ENCODE measurements at places on chromosomes 13 and 19.

DNA sequence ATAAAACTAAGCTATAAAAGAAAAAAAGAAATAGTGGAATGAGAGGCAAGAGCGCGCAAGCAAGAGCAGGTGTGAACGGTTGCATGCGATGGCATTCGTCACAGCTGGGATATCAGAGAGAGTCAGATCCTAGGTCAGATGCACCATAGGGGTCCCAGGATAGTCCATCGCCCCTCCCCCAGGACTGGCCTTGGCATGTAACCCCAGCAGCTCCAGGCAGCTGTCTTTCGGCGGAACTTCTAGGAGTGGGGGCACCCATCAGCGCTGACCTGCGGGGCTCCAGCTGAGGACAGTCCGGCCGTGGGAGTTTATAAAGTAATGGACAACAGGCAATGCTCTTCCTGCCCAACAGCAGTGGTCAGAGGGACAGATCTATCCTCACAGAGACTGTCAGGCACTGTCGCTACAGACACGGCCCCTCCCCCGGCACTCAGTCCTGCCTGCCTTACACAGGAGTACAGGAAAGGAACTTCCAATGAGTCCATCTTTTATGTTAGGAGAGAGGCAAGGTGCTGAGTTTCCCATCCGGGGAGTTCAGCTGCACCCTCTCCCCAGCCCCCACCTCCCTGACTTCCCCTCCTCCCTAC, 1.4 kb downstream of the SIAH3 start:
- DNase-seq, result no peak

- peak; percentile 85 for DNase-seq
Observed at GRCh38 chr13:79966493-79966895, 374.4 kb downstream of the SPRY2 start.

DNA sequence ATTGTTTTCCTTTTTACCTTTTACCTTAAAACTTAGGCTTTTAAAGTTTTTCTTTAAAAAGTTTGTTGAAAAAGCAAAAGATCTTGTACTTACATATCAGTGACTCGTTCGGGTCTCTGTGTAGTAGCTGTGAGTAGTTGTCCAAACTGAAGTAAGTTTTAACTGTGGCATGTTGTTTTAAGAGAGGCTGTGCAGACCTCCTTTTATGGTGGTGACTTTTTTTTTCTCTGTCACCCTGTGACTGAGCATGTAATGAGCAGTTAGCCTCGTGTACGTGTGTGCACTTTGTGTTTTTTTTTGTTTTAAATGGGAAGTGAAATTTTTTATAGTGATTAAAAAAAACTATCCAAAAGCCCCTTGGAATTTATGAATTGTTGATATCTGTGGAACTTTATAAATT, at the start of gene GPR183:
Gene GPR183, minus strand, starts transcription at position 153 of the 400 bp plus-strand sequence. CDS start 11,254 bp downstream, outside the sequence.
- DNase-seq, result no peak

GRCh38 chr13:106376401-106377112, 158.9 kb downstream of the EFNB2 start:
- no peak for DNase-seq

- DNase-seq, result no peak
Observed at GRCh38 chr13:99969453-99969918, 2.1 kb downstream of the ZIC5 start.

DNA sequence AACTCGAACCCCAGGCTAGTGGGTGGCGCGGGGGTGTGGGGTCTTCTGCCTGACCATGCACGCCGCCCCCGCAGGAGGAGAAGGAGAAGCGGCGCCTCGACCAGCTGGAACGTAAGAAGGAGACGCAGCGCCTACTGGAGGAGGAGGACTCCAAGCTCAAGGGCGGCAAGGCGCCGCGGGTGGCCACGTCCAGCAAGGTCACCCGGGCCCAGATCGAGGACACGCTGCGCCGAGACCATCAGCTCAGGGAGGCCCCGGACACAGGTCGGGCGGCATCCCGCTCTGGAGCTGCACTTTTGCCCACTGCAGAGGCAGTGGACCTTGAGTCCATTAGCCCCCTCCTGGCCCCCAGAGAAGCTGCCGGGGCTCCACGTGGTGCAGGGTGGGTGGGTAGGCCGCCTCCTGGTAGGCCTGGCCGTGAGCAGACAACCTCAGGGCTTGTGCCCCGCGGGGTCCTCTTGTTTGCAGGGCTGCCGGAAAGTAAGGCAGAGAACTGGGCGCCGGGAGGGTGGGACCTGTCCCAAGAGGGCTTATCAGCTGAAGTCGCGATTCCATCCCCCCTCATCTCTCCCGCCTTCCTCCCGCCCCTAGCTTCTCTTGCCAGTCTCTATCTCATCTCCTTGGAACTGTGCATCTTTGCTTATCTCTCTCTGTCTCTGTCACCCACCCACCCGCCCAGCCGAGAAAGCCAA, 9.9 kb downstream of the CCDC124 start:
- DNase-seq, result no peak

DNA sequence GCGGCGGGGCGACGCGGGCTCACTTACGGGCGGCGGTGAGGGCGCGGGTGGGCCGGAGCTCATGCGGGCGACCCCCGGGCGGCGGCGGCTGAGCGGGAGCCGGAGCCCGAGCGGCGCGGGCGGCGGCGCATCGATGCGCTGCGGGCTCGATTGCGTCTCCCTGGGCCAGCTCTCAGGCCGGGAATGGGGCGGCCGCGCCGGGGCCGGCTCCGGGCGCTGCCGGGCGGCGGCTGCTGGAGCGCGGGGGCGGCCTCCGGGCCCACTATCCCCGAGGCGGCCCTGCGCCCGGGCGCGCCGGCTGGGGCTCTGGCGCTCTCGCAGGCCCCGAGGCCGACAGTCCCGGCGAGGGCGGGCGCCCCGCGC, 1.4 kb upstream of the TSHZ3 start:
- peak; percentile 19 for DNase-seq

DNA sequence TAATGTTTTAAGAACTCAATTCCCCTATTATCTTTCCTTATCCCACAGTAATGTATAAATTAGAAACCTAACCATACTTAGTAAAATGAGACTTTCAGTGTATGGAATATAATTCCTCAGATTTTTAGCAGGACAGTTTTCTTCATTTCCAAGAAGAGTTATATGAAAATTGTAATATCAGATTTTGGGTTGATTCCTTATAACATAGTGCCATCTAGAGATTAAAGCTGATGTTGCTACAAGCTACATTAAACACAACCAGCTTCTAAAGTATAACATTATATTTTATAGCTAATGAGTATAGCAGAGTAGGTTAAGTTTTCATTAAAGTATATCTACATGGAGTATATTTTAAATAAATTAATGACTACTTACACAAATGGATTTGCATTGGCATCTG, 99.7 kb upstream of the MIR17HG start:
- DNase-seq, result no peak

GRCh38 chr19:42380155-42380554, 9.9 kb downstream of the CNFN start:
- no peak for DNase-seq

- DNase-seq, result no peak
Observed at GRCh38 chr13:33994198-33994597, 176.2 kb downstream of the RFC3 start.

DNA sequence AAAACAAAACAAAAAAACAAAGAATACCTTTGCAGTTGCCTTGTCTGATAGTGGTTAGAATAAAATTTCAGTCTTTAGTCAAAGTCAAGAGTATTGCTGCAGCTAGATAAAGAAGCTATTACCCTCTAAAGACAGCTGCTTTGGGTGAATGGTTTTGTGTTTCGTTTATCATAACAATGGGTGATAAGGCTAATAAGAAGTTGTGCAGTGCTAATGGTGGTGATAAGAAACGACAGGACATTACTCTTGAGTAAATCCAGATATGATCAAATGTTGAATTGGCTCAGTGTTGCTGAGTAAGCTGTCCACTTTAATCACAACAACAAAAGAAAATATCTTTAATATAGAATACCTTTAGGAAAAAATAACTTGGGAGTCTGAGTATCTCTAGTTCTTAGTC, 1825.3 kb downstream of the SLITRK5 start:
- no peak for DNase-seq

DNA sequence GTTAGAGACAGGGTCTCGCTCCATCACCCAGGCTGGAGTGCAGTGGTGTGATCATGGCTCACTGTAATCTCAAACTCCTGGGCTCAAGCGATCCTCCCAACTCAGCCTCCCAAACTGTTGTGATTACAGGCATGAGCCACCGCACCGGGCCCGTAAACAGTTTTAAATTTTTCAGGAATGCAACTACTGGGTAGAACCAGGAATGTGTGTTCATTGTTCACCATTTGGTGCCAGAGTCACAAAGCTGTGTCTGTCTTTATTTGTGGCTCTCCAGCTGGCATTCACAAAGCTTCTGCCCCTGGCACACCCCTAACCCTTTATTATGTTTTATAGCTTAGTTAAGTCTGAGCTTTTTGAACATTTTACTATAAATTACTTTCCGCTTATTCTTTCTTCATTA, 19.8 kb upstream of the ACP7 start:
- no peak for DNase-seq

- DNase-seq, result no peak
Observed at GRCh38 chr19:55672418-55672817, 2.6 kb upstream of the EPN1 start.

- DNase-seq, result no peak
Observed at GRCh38 chr19:17794731-17795494, at the start of gene B3GNT3. B3GNT3 (plus strand) TSS chr19:17795138; CDS start chr19:17807808, 12,670 bp downstream.

GRCh38 chr19:572743-573518, 535 bp downstream of the BSG start:
- peak; percentile 60 for DNase-seq

DNA sequence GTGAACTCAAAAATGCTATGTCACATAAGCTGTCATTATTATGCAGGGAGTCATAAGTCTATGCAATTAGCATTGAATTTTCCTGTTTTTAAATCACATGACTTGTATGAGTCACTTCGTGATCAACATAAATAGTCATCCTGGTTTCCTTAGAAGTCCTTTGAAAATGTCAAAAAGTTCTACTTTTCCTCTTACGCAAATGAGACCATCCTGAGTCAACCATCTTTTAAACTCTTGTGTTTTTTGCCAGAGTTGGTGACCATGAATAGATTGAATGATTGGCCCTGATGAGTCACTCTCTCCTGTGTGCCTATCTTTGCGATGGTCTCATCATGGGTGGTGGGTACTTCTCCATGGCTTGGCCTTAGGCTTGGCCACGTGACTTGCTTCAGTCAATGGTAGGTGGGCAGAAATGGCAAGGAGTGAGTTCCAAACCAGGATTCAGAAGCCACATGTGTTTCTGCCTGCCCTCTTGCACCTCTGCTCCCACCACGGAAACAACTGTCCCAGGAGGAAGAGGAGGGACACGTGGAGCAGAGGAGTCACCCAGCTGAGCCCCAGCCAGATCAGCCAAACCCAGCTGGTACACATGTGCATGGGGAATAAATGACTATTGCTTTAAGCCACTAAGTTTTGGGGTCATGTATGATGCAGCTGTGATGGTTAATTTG, 123.5 kb upstream of the CACNA1A start:
- no peak for DNase-seq

DNA sequence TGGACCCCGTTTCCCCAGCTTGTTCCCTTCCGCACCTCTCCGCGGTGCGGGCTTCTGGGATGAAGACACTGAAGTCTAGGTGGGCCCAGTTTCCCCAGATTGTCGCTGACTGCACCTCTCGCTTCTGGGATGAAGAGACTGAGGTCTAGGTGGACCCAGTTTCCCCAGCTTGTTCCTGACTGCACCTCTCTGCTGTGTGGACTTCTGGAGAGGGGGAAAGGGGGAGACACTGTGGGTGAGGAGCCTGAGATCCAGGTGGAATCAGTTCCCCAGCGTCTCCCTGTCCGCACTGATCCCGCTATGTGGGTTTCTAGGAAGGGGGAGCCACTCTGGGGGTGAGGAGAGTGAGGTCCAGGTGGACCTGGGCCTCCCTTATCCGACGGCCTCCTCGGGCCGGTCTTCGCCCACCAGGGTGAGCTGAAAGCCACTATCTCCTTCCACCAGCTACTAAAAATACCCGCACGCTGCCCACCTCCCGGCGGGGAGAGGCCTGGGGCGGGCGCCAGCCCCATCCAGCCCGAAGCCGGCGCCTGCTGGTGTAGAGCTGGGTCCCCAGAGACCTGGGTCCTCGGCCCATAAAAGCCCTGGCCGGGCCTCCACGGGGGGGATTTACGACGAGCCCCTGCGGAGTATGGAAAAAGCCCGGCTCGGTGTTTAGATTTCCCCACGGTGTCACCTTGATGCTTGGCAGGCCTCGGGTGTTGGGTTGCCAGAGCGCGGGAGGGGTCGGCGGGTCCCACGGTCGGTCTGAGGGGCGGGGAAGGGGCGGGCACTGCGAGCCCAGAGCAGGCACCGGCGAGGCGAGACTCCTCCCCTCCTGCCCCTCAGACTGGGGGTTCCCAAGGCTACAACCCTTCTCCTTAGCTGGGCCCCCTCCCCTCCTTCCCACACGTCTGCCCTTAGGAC, 10.6 kb downstream of the FUT6 start:
- DNase-seq, result peak; percentile 84

DNA sequence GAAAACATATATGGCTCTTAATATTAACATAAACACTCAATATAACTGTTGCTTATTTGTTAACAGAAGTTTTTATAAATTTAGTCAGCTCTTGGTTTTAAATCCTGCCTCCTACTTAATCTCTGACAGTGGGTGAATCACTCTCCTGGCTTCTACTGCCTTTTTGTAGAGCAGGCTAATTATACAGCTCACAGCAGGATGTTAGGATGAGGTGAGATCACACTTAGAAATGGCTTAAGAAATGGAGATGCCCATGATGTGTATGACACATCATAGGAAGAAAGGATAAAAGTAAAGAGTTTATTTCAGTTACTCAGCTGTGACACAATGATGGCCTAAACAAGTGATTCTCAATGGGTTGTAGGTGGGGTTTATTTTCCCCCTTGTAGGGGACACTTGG, 345.6 kb downstream of the SPRY2 start:
- DNase-seq, result no peak

DNA sequence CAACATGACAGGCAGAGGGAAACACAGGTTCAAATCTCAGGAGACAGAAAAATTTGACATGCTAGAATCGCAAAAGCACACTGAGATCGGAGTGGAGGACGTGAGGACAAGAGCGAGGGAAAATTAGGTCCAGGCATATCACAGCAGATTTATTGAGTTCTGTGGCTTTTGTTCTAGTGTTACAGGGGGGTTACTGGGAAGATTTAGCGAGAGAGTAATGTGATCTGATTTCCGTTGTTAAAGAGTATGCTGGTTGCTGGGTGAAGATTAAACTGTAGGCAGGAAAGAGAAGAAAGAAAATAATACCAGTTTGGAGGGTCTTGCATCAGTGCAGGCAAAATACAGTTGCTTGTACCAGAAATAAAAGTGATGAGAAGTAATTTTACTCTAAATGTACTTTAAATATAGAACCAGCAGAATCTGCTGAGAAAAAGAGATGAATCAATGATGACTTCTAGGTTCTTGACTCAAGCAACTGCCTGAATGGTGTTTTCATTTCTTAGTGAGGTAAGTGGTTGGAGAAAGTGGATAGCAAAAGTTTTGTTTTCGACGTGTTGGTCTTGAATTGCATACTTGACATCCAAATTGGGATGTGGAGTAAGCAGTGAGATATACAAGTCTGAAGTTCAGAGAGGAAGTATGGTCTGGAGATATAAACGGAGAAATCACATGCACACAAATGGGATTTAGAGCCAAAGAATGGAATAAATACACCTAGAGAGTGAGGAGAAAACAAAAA, 35.7 kb downstream of the UFM1 start:
- DNase-seq, result no peak

DNA sequence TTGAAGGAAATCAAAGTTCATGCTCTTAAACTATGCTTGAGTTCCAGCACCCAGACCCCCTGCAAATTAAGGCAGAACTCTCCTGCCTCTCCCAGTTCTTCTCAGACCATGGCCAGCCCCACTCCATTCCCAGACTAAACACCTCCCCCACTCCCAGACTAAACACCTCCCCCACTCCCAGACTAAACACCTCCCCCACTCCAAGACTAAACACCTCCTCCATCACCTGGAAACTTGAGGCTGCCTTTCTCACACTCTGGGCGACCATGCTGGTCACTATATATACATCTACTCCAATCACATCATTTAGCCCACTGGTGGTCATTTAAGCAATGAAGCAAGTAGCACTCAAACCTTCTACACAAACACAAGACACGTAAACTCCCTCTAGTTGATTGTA, 57.2 kb downstream of the CAB39L start:
- no peak for DNase-seq

Data from ELF-1 (cell line).